ENCODE measurements at places on chromosomes 12 and 14.

- DNase-seq: no peak
Observed at GRCh38 chr12:96719660-96720362, 187.2 kb upstream of the NEDD1 start.

GRCh38 chr12:70267550-70267949, 24.3 kb downstream of the CNOT2 start:
- DNase-seq: peak; percentile 6

DNA sequence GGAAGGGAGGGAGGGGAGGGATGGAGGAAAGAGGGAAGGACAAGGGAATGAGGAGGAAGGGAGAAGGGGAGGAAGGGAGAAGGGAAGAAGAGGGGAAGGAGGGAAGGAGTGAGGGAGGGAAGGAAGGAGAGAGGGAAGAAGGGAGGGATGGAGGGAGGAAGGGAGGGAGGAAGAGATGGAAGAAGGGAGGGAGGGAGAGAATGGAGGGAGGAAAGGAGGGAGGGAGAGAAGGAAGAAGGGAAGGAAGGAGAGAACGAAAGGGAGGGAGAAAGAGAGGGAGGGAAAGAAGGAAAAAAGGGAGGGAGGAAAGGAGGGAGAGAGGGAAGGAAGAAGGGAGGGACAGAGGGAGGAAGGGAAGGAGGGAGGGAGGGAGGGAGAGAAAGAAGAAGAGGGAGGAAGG, 49.5 kb downstream of the RIMBP2 start:
- no peak for DNase-seq

- no peak for DNase-seq
Observed at GRCh38 chr12:95205016-95205624, 12.1 kb downstream of the FGD6 start.

- no peak for DNase-seq
Observed at GRCh38 chr14:61517911-61518384, 177.4 kb upstream of the HIF1A start.

DNA sequence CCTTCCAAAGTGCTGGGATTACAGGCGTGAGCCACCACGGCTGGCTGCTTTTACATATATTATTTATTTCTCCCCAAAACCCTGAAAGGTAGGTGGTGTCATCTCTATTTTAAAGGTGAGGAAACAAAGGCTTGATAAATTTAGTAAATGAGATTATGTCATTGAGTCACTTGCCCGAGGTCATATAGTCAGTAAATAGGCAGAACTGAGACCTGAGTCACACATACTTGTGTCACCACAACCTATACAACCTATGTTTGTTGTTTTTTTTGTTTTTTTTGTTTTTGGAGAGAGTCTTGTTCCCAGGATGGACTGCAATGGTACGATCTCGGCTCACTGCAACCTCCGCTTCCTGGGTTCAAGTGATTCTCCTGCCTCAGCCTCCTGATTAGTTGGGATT, 12.8 kb downstream of the TSFM start:
- DNase-seq: no peak

- DNase-seq: peak; percentile 50
Observed at GRCh38 chr12:95117178-95117599, 43.8 kb upstream of the NR2C1 start.

DNA sequence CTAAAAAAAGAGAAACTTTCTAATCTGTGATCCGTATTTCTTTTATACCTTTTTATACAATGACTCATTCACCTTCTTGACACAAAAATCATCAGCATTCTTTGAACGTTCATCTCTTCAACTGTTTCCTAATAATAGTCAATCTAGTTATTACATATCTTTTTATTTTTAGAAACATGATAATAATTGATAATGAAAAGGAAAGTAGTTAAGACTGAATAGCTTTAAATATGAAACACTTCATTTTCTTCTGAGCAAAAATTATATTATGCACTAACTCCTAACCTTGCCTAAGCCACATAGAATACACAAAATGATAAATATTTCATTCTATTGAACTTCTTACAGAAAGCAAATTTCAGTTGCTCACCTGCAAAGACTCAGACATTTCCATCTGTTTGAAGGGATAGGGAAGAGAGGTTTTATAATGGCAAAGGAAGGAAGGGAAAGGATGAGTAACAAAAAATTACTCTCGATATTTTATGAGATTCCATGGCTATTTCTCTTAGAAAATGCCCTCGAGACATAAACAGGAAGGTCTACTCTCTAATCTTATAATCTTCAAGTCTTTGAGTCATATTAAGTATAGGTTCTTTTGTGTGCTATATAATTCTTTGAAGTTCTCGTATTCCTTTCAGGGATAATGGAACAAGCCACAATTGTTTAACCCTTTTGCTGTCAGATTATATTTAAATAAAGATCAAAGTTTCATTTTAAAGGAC, 7.5 kb upstream of the KLHL42 start:
- no peak for DNase-seq

DNA sequence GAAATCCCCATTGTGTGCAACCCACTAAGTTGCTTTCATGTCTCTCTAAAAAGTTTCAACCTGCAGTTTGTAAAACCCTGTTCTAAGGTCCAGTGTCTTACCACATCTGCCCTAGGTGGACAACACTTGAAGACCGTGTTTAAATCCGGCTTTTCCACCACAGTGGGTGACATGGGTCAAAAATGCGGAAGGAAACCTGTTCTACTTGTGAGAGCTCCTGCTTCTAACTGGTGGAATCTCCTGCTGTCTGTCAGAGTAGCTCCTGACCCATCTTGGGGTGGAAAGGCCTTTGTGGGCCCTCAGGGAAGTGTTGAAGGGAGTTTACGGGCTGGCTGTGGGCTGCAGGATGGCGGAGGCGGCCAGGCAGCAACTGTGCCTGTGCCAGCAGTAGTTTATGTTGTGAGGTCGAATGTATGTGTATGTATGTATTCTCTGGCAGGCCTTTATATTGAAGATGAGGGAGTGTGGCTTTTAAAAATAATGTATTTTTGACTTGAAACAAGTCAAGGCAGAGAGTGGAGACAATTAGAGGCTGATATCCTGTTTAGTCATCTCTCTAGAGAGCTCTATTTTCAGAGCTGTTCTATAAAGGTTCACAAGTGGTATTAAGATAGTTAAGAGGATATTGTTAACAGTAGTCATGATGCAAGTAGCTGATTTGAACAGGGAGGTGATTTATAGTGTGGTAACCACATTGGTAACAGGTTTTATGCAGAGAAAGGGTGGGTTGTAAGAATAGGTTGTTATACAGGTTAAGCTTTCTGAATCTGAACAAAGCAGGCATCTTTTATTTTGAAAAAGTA, 67.0 kb downstream of the PRKCH start:
- DNase-seq: no peak

- no peak for DNase-seq
Observed at GRCh38 chr12:131171029-131171428, 217.3 kb downstream of the ADGRD1 start.

DNA sequence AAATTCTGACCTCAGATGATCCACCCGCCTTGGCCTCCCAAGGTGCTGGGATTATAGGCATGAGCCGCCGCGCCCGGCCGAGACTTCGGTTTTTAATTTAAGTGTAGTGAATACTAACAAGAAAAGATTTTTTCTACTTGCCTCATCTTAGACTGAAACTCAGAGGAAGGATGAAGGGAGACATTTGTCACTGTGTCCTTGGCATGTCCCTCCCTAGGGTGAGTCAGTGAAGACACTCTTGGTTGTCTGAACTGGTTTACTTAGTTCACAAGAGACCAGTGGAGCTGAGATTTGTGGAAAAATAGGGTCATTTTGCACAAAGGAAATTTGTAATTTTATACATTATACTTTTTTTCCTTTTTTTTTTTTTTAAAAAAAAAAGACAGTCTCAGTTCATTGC, 13.5 kb downstream of the C12orf71 start:
- DNase-seq: no peak

- peak; percentile 52 for DNase-seq
Observed at GRCh38 chr14:27528328-27528727, 930.5 kb upstream of the NOVA1 start.

DNA sequence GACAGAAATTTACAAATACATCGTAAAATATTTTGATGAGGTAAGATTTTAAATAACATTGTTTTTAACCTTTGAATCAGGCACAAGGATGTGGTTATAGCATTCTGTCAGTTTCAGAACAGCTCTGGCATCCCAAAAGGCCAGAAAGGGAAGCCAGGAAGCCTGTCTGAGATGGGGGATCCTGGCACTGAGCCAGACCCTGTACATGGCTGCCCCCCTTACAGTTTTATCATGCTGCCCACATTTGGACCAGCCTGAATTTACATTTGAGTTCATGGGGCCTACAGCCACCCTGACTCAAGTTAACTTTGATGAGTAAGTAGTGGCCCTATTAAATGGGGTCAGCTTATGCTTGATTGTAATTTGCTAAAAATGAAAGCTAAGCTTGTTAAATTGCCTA, 155.6 kb downstream of the PLXNC1 start:
- no peak for DNase-seq

- DNase-seq: no peak
Observed at GRCh38 chr14:50260511-50260910, 29.1 kb upstream of the SOS2 start.

DNA sequence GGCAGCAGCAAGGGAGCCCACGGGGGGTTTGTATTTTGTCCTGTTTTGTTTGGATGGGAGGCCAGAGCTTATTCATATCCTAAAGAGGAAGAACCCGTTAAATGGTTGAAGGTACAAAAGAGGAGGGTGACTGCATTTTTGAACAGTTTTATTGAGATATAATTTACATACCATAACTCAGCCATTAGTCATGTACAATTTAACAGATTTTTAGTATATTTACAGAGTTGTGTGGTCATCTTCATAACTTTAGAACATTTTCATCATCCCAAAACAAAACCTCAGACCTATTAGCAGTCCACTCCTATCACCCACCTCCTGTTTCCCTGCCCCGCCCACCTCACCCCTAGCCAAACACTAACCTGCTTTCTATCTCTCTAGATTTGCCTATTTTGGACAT, 12.6 kb downstream of the NRDE2 start:
- no peak for DNase-seq

DNA sequence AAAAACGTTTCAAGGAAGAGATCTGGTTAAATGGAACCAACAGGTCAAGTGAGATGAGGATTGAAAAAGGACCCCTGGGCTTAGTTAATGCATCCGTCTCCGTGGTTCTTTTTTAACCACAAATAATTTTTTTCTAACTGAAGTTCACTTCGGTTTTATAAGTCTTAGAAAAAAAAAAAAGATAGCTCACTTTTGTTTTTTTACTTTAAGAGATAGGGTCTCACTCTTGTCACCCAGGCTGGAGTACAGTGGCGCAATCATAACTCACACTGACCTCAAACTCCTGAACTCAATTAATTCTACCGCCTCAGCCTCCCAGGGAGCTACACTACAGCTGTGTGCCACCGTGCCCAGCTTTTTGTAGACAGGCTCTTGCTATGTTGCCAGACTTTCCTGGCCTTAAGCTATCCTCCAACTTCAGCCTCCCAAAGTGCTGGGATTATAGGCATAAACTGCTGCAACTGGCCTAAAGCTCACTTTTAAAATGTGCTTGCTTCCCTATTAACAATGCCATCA, 11.8 kb downstream of the HNRNPC start:
- no peak for DNase-seq

- no peak for DNase-seq
Observed at GRCh38 chr12:117447665-117448366, 86.4 kb upstream of the NOS1 start.

DNA sequence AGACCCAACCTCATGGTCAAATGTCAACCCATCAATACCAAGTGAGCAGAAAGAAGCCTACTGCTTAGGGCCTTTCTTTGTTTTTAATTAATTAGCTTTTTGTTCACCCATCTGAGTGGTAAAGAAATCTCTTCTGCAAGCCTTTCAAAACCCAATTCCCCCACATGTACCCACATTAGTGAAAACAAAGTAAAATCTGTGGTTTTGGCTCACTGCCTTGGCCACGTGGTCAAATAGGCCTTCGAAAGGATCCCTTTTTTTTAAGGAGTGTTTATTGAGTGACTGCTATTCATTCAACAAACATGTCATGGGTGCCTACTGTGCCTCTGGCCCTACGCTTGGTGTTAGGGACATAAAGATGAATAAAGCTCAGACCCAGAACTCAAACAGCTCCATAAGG, 160.1 kb downstream of the NUAK1 start:
- DNase-seq: no peak

DNA sequence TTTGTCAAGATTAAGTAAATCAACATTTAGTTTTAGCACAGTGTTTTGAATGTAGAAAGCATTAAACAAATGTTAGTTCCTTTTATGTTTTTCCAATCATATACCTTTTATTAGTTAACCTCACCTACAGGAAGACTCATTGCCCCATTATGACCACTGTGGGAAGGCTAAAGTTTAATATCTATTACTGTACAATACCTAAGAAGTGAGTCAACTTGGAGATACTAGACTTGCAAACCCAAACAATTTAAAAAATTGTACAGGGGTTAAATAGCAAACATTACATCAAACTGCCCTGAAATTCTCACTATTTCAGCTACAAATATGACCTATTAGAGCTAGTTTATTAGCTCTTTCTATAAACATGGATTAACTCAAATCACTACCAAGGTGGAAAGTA, 8.6 kb upstream of the G2E3 start:
- no peak for DNase-seq

GRCh38 chr14:88799522-88799921, 6.8 kb upstream of the EML5 start:
- DNase-seq: no peak

GRCh38 chr12:86193931-86194330, 62.3 kb downstream of the MGAT4C start:
- no peak for DNase-seq

DNA sequence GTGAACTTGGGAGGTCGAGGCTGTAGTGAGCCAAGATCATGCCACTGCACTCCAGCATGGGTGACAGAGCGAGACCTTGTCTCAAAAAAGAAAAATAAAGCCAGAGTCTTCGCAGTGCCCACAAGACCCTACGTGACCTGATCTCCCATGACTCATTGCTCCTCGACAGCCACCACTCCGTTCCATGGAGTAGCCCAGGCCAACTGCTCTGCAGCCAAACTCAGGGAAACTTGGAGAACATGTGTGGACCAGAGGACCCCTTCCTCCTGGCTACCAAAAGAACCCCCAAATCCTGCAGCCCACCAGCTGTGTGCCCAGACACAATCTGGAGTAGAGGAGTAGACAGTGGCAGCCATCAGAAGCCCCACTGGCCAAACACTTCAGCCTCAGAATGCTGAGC, 32.1 kb upstream of the PPP2R5C start:
- no peak for DNase-seq

- DNase-seq: no peak
Observed at GRCh38 chr12:104344682-104345081, 41.1 kb downstream of the EID3 start.

DNA sequence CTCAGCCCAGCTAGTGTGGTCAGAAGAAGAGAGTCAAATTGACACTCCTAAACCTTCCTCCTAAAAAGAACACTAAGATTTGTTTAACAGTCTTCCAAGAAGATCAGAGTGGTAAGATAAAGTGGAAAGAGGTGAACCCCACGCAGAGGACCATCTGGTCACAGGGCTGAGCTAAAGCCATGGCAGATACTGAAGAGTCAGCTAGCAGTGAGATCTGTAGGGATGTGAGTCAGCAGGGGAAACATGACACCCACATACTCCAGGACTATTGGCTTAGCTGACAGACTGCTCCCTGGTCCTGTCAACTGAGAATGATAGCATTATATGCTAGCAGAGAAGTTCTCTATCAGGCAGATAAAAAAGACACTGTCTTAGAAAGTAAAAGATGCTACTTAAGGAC, 269.4 kb upstream of the ALG10 start:
- peak; percentile 61 for DNase-seq

Data from NCI-H446 treated with DMSO at 0.1 percent for 48 hours (cell line).